ENCODE measurements at places on chromosomes 5 and 9.

GRCh38 chr9:132894346-132894745 is 15.6 kb downstream of the SPACA9 start:
- DNase-seq, result no peak

GRCh38 chr5:137566118-137566541 is 67.0 kb upstream of the SPOCK1 start:
- no peak for DNase-seq

DNA sequence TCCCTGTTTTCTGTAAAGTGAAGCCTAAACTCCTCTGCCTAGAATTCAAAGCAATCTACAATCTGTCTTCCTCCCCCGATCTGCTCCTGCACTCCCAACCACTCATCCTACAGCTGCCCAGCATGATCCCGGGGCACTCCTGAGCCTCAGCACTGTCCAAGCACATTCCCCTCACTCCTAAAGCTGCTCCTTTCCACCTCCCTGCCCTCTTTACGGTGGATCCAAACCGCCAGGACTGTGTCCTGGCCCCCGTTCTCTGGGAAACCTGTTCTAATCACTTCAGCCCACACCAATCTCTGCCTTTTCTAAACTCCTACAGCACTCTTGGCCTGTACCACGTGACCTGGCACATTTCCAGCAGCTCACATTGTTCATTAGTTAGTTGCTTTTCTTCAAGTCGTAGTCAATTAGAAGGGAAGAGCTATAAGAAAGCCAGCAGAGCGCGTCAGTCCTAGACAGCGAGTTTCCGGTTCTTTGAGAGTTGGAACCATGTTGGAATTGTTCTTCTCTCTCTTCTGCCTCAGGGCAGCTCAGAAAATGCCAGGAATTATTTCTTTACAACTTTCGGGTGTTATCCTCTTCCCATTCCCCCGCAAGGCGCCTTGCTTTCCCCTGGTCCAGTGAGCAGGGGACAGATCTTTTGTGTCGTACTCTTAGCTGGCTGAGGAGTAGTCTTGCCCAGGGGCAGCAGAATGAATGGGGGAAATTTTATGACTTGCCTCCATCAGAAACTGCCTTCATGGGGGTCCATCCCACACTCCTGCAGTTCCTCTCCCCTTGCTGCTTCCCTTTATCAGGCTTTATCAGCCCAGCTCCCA is 60.7 kb downstream of the NRG2 start:
- DNase-seq, result no peak

- no peak for DNase-seq
Observed at GRCh38 chr5:134634227-134634626, 1.6 kb upstream of the SAR1B start.

DNA sequence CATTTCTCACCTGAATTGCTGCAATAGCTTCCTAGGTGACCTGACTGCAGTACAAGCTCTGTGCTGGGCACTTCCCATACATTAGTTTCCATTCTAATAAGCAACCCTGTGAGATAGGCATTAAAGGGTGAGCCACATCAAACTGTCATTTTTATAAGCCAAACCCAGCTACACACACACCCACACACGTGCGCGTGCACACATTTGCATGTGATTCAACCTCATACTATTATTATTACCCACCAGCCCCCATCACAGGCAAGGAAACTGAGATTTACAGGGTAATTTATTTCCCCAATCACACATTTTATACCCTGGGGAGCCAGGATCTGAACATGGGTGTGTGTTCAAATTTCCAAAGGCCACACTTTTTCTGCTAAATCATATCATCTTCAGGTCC is 93.6 kb downstream of the TTLL11 start:
- no peak for DNase-seq

GRCh38 chr9:87350915-87351314 is 146.8 kb upstream of the DAPK1 start:
- DNase-seq, result no peak

GRCh38 chr9:128242828-128243214 is 33.0 kb downstream of the GOLGA2 start:
- no peak for DNase-seq

GRCh38 chr9:98117984-98118639 is 910 bp downstream of the TRIM14 start:
- DNase-seq, result no peak

GRCh38 chr9:16106021-16106571 is 553.3 kb downstream of the CCDC171 start:
- no peak for DNase-seq

DNA sequence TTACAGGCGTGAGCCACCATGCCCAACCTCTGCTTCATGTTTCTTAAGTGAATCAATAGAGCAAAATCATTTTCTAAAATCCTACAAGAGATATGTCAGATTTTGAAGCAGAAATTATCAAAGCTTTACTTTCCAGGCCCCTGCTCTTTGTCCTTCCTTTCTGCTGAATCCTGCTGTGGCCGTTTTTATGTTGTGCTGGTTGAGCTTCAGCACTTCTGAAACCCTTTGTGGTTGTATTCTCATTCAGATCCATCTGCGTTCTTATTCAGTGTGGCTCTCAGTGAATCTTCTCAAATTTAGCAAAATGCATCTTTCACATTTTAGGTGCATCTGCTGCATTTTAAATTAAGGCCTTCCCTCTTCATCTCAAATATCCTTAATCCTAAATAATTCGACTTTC is 26.0 kb downstream of the JMY start:
- no peak for DNase-seq

- no peak for DNase-seq
Observed at GRCh38 chr5:94855543-94855942, 237.1 kb downstream of the SLF1 start.

DNA sequence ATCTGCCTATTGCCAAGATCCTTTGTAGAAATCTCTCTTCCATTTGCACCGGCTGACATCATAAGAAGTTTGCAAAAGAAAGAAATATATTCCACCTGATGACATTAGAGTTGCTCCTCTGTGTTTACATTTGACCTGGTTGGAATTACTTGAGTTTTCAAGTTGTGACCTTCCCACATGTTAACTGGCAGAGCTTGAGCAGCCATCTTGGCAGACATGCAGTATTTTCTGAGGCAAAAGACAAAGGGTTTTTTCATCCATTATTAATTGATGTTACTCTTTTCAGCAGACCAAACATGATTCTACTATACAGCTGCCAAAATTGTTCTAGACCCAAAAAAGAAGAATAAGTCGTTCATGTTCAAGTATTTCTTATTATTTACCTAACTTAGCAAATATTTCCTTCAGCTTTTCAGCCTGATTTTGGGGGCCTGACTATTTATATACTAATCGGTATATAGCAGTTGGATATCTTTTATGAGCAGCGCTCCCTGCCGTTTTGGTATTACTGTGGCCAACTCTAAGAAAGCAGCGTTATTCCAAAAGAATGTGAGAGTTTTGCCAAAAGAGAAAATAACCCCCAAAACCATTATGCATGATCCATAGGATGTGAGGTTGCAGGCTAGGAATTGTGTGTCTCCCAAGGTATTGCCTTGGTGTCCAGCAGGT is 212.9 kb downstream of the PBX3 start:
- DNase-seq, result no peak

GRCh38 chr5:6704361-6704851 is 8.8 kb upstream of the TENT4A start:
- no peak for DNase-seq

GRCh38 chr5:107853031-107853430 is 182.3 kb upstream of the EFNA5 start:
- DNase-seq, result no peak

- no peak for DNase-seq
Observed at GRCh38 chr5:96880444-96881164, 4.3 kb downstream of the ERAP2 start.

DNA sequence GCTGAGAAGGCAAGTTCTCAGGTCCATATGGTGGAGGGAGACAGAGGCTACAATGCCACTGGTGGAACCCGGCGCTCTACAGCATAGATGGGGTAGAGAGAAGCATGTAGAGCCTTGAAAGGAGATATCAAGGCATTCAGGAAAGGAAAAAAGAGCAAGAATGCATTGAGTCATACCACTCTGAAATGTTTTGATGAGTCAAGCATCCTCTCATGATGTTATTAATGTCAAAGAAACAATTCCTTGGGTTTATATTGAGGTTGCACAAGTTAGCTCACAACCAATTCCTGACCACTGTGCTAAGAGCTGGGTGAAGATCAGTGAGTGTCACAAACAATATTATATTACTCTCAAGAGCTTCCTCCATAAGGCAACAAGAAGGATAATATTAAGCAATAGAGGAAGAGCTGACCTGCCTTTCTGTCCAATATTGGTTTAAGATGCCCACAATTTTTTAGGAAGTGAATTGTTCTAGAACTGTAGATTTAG is 178.0 kb downstream of the RFK start:
- DNase-seq, result no peak

DNA sequence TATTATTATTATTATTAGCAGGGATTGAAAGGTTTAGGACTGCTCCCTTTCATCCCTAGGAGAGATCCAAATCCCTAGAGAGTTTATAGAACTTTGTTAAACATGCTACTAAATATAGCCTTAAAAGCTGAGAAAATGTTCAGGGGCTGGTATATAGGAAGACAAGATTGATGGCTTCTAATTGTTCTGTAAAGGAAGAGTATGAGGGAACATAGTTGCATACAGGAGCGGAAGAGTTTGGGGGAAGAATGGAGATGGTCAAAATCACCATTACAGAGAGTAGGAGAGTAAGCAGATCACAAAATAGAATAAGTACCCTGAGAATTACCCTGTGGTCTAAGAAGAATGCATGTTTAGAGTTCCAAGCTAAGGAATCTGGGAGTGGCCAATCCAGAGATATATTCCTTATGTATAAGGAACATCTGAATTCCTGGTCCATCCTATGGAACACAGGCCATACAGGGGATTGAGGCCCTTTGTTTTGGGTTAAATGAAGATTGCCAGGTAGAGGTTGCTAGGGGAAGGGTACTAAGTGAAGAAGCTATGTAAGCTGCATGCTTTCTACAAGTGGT is 158.0 kb upstream of the APC start:
- no peak for DNase-seq

DNA sequence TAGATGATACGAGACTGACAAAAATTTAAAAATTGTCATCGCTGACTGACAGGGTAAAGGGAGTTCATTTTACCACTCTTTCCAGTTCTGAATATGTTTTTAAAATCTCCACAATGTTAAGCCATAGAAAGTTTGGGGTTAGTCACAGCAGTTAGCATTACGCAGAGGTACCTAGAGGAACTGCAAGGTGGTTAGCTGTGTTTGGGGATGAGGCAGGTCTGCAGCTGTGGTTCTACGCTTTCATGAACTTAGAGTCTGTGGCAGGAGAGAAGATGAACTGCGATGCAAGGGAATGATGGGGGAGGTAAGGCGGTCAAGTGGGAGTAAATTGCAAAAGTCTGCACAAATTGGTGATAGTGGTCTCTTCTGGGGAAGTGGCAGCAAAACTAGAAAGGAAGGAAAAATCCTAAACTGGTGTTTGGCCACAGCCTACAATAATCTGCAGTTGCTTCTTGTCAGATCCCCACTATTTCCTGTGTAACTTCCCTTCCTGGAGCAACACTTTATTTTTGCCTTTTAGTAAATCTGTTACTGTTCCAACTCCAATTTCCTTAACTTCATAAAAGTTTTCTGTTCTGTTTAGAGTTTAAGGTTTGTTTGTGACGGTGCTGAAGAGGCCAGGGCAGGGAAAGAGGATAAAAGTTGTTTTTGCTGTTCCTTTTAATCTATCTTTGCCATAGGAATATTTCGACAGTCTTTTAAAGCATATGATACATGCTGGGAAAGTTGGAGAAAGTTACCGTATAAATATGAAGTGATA is 38.6 kb upstream of the SNX2 start:
- no peak for DNase-seq

DNA sequence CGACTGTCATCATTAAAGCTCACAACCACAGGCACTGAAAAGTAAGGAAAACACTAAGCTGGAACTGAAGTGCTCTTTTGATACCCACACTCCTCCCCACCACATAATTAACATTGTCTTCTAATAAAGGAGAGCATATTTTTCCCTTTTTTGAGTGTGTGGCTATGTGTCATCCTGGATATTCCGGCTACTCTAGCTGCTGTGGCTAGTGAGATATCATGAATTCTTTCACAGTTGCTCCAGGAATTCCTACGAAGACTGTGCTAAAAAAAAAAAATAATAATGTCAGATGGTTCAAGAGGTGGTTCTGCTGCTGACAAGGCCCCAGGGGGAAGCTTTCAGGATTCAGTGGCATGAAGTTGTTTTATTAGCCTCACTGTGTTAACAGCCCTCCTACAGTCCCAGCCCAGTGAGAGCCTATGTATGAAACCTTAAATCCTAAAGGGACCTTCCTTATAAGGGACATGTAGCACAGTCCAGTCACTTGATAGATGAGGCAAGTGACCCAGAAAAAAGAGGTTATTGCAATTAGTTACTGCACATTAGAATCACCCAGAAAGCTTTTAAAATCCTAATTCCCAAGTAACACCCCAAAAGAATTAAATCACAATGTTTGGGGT is 46.6 kb downstream of the TMEM252 start:
- no peak for DNase-seq

GRCh38 chr9:21015129-21015815 is 16.2 kb downstream of the HACD4 start:
- DNase-seq, result no peak

DNA sequence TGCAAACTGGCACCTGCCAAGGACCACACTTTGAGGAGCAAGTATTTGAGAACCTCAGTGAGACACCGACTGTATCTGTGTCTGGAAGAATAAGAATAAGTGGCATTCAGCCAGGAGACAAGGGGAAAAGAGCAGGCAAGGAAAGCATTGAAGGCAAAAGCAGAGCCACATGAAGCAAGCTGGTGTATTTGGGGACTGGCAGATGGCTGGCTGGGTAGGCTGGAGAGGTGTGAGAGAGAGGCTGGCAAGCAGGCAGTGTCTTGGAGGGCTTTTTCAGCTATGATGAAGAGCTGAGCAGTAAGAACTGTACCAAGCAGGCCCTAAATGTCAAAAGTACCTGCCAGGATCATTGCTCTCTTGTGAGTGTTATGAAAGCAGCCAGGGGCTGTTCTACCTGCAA is 14.1 kb upstream of the C5orf58 start:
- DNase-seq, result no peak

GRCh38 chr5:174188295-174188694 is 142.8 kb downstream of the NSG2 start:
- no peak for DNase-seq

Measured in NCI-H187 treated with DMSO at 0.1 percent for 48 hours (cell line).